ENCODE measurements at places on chromosomes 7 and 10.

- no peak for DNase-seq
Observed at GRCh38 chr7:25493805-25494366, 265.6 kb upstream of the NPVF start.

DNA sequence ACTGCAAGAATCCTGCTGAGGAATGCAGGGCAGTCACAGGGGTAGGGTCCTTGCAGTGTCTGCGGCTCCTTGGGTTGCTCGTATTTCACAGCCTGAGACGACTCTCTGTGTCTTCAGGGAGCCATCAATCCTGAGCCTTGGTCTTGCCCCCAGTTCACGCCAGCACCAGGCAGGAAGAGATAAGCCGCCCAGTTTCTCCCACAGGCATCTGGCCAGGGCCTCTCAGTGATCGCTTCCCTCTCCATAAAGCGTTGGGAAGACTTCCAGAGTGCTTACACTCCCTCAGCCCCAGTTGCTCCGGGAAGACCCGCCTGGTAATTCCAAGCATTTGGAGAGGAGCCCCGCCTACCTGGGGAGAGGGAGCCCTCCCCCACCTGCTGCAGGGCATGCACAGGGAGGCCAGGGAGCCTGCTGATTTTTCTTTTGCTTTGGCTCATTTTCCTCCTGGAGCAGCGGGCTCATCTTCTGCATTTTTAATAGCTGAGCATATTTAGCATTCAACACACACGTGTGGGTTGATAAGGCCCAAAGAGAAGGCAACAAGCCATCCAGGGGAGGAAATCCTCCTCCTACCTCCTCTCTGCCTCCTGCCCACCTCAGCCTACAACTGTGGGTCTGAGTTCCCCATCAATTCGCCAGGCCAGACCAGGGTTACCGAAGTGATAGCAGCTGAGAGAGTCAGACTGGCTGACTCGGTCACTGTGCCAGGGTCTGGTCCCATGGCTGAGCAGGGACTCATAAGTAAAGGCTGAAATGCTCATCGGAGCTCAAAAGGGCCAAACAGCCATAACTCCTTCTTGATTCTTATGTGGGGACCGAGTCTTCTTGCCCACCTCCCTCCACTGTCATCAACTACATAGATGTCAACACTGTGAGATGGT, 74.4 kb upstream of the EFCAB10 start:
- DNase-seq = no peak

DNA sequence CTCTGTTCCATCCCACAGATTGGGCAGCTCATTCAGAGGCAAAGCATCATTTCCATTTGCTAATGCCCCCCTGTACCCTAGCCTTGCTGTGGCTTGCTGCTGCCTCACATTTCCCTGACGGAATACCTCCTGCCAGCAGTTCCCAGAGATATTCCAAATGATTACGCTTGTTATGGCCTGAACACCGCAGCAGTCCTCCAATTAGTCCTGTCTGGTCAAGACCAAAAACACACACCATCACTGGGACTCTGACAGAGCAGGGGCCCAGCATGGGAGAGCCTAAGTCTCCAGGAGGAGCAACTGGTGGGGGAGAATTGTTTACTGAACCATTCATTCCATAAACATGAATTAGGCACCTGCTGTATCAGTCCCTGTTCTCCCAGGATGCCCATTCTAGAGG, 6.1 kb downstream of the OGDHL start:
- no peak for DNase-seq

DNA sequence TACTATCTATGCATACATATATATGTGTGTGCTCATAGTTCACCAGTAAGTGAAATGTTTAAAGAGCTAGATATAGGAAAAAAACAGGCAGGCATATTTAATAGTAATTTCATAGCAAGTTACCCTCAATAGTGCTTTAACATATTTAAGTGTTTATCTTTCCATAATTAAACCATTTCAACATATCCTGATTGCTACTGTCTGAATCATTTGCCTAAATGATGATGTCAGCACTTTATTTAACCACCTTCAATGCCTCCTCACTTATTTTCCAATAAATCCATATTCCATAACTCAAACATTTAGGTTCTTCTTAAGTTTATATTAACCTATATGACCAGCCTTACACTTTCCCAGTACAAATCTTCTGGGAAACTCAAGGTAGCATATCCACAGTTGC, 601.1 kb downstream of the ARL4A start:
- no peak for DNase-seq

DNA sequence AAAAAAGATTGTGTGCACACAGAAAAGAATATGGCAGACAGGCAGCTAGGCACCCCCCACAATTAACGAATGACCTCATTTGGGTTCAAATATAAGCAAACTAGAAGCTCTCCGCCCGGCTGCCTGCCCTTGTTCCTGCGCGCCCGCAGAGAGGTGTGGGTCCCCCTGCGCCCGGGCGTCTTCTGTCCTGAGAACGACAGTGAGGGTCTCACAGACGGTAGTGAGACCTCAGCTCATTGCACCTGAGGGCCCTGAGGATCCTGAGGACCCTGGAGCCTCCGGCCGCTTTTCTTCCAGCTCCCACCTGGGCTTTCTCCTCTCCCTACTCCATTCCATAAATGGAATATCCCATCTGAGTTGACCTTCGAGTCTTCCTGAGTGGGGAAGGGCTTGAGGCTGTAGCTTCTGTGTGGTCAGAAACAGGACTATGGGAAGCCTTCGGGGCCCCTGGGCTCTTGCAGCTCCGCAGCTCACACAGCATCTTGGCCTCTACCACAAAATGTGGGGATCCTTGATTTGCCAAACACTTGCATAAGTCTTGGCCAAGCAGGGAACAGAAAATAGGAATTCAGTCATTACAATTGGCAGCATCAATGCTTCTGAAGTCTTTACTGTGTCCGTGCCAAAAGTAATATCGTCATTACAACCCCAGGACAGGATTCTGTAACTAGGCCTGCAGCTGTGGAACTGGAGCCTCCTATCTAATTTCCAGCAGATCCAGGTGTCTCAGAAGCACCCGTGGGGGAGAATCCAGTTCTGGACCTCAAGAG, 43.8 kb downstream of the JAKMIP3 start:
- no peak for DNase-seq

Measured in thymus (tissue), 14 donors.